ENCODE measurements at places on chromosomes 4 and X.

DNA sequence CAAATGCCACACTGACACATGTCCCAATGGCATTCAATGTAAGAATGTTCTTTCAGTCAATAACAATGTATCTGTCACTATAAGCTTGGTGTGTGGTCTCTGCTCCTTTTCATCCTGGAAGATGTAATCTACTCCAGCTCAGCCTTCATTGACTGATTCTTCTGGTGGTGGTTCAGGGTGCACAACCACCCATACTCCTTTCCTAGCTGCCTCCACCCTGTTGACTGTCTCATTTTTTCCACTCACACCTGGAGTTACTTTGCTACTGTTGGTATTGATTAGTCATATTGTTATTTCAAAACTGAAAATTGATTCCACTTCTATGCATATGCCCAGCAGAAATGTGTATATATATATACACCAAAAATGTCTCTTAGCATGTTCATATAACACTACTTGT, 140.5 kb downstream of the ASB9 start:
- no peak for DNase-seq

GRCh38 chr4:73822389-73822788, 14.1 kb upstream of the CXCL6 start:
- no peak for DNase-seq

DNA sequence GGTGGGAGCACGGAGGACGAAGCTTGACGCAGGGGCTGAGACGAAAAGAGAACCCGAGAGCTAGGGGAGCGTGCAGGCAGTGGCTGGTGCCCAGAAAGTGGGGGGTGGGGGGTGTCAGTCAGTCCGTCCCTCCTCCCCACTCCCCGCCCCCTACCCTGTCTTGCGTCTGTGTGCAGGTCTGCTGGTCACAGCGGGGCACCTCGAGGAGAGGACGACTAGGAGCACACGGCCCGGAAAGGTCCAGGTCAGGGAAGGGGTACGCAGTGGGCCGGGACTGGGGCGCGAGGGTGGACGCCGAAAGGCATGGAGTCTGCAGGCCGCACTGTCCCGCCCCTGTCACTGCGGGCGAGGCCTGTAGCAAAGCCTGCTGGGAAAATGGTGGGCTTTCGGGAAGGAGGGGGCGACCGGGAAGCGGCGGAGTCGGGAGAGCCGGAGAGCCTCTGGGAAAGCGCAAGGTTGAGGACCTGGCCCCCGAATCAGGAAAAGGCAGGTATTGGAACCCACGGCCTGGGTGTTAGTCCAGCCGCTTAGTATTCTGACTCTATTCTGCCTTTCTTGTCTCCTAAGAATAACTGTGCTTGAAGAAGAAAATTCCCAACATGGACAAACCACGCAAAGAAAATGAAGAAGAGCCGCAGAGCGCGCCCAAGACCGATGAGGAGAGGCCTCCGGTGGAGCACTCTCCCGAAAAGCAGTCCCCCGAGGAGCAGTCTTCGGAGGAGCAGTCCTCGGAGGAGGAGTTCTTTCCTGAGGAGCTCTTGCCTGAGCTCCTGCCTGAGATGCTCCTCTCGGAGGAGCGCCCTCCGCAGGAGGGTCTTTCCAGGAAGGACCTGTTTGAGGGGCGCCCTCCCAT, 769 bp downstream of the TCEAL1 start:
- DNase-seq: peak; percentile 35

DNA sequence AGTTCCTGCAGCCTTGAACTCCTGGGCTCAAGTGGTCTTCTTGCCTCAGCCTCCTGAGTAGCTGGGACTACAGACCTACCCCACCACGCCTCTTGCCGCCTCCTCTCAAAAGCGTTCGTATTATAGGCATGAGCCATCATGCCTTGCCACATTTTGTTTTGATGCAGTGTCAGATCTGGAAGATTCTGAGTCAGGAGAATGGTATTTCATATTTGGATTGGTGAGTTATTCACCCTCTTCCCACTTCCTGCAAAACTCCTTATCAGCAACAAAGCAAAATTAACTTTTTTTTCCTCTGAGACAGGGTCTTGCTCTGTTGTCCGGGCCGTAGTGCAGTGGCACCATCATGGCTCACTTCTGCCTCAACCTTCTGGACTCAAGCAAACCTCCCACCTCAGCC, 29.6 kb downstream of the REST start:
- DNase-seq: peak; percentile 22

DNA sequence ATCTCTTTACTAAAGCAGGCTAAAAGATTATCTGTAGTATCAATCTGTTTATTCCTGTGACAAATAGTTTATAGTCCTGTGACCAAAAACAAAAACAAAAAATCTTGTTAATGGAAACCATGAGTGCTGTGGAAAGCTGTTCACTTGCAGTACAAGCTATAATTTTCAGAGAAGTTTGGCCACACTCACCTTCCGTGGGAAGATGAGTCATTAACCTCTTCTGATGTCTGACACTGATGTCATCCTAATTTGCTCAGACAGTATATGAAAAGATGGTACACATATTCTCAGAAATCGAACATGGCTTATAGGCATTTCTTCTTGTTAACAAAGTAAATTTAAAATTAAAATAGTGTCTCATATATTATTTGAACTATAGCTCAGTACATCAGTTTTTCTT, 19.9 kb upstream of the ENPP6 start:
- no peak for DNase-seq

- DNase-seq: no peak
Measured at GRCh38 chr4:37659696-37660095, 26.5 kb downstream of the RELL1 start.

Data from AG09319 (cell line).